ENCODE measurements at places on chromosomes 12 and 14. TPM values are rescaled to one million over a fixed set of nuclear protein-coding genes. Genes with fewer than 3 reads are reported as not detected.
A peak's percentile ranks its signal among the peaks of the same experiment; 100 is the strongest.

- H3K4me3 ChIP-seq, result no peak overlapping the region
- DNase-seq, result no peak
- no peak overlapping the region for H3K27ac ChIP-seq
- H3K4me1 ChIP-seq, result peaks cover 18% of the 10 kb centered on the region
Measured at GRCh38 chr12:32558903-32559302, 120.2 kb upstream of the DNM1L start.

GRCh38 chr12:93667672-93668071, 9.5 kb upstream of the CRADD start:
- no peaks in the 10 kb centered on the region for H3K27me3 ChIP-seq
- H3K4me3 ChIP-seq, result no peak overlapping the region
- H3K36me3 ChIP-seq, result peaks cover 7% of the 10 kb centered on the region
- DNase-seq, result no peak
- H3K4me1 ChIP-seq, result peaks cover 6% of the 10 kb centered on the region

GRCh38 chr12:108832730-108833354, 24.5 kb downstream of the SSH1 start:
- H3K4me1 ChIP-seq, result peaks cover 51% of the 10 kb centered on the region
- H3K27ac ChIP-seq, result no peak overlapping the region
- no peaks in the 10 kb centered on the region for H3K27me3 ChIP-seq
- DNase-seq, result no peak
- H3K36me3 ChIP-seq, result peaks cover 56% of the 10 kb centered on the region

Gene GPR135
- total RNA-seq, result 2.0 TPM

Gene CMKLR1
- not detected for total RNA-seq

Gene BATF
- total RNA-seq, result 175 TPM

DNA sequence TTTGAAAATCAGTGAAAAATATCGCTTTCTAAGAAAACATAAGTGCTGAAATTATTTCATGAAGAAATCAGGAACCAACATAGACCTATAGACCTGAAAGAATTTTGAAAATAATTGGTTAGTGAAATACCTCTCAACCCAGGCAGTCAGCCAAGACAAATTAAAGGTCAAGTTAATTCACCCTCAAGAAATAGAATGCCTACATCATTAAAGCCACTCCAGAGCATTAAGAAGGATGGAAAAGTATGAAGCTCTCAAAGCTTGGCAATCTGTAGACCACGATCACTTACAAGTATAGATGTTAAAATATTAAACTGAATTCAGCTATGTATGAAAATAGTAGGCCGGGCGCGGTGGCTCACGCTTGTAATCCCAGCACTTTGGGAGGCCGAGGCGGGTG, 48.3 kb downstream of the SFSWAP start:
- no peak overlapping the region for H3K4me3 ChIP-seq
- H3K36me3 ChIP-seq, result peaks cover 53% of the 10 kb centered on the region
- H3K4me1 ChIP-seq, result peaks cover 3% of the 10 kb centered on the region
- no peaks in the 10 kb centered on the region for H3K27me3 ChIP-seq
- H3K27ac ChIP-seq, result no peak overlapping the region

DNA sequence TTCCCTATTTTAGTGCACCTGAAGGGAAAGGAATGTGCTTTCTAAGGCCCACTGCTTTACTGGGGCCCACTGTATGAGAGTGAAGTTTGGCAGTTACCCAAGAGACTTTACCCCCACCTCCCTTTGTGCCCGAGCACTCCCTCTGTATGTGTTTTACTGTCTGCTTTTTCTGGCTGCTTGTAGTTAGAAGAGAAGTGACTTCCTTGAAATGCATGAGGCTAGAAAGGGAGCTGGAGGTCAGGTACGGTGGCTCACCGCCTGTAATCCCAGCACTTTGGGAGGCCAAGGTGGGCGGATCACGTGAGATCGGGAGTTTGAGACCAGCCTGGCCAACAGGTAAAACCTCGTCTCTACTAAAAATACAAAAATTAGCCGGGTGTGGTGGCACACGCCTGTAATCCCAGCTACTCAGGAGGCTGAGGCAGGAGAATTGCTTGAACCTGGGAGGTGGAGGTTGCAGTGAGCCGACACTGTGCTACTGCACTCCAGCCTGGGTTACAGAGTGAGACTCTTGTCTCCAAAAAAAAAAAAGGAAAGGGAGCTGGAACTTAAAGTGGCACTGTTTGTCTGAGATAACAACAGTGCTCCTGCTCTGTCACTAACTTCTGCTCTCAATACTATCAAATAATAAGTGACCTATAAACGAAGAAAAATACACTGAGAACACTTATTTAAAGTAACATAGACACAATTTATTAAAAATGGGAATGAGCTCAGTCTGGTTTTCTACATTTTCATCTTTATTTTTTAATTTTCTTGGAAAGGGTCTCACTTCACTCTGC, 5.8 kb downstream of the TRIP11 start:
- no peak for DNase-seq
- peak overlapping the region; percentile 54 for H3K27ac ChIP-seq
- H3K27me3 ChIP-seq, result no peaks in the 10 kb centered on the region
- peaks cover 33% of the 10 kb centered on the region for H3K4me1 ChIP-seq
- H3K36me3 ChIP-seq, result peaks cover 36% of the 10 kb centered on the region

Data from activated CD4-positive, alpha-beta T cell treated with anti-CD3 and anti-CD28 coated beads, Interleukin-2, amount 10 ng/mL, durations not matched to agents 24 days and 14 days (primary cell).